ENCODE measurements at places on chromosomes 5 and 9.

DNA sequence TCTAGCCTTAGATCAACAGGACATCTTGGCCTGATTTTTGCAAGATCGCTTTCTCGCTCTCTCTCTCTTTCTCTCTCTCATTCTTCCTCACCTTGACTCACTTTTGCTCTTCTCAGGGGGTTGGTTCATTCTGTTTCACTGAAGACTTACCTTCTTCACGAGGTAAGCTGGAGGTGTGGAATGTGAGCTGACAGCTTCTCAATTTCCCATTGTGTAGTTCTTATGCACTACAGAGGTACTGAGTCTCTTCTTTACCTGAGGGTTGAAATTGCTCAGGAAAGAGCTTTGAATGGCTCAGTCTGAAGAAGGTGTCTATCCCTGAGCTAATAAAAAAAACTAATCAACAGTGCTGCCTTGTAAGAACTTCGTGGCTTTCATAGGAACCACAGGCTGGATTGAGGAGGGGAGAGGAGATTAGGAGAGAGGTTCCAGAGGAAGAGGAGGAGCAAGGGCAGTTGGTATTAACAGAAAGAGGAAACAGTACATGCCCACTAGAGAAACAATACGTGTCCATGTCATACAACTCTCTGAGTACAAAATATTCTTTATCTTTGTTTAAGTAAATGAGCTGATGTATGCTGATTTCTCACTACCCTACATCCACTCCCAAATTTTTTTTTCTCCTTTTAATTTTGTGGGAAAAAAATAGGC lies 192.2 kb downstream of the TMEM167A start:
- no peak for DNase-seq

- no peak for DNase-seq
Measured at GRCh38 chr9:123331346-123332060, 24.5 kb upstream of the CRB2 start.

DNA sequence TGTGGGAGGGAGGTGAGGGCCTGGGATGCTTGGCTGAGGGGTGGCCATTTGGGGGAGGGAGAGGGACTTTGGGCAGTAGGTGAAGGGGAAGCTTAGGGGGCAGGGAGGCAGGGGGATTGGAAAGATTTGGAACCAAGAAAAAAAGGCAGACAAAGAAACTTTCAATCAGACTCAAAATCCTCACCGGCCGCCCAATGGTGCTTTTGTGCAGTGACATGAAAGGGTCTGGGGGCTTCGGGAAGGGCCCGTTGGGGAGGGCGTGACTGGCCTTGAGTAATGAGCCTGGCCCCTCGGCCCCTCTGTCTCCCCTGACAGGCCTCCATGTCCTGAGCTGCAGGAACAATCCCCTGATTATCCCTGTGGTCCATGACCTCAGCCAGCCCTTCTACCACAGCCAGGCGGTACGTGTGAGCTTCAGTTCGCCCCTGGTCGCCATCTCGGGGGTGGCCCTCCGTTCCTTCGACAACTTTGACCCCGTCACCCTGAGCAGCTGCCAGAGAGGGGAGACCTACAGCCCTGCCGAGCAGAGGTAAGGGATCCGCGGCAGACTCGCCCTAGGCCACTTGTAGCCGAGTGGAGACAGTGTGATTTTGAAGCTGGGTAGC lies 181.1 kb downstream of the PAPPA start:
- DNase-seq, result no peak

DNA sequence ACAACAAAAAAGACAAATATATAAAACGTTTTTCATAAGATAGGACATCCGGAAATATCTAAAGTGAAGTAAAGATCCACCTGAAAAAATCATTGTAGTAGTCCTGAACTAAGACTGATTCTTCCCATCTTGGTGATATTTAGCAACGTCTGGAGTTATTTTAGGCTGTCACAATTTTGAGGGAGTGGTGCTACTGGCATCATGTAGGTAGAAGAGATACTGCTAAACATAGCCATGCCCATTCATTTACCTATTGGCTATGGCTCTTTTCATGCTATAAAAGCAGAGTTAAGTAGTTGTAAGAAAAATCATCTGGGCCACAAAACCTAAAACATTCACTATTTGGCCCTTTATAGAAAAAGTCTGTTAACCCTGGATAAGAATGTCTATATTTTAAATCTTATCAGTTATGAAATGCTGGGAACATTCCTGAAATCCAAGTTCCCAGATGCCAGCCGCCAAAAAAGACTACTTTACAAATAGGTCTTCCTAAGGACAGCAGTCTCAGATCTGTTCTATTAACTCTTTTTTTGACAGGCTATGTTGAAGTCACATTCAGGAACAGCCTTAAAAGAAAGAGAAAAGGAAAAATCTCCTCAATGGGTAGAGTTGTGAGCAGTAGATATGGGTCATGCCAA lies 27.0 kb downstream of the RAPGEF6 start:
- no peak for DNase-seq

Data from SHP77 treated with DMSO at 0.1 percent for 48 hours (cell line).